ENCODE measurements at places on chromosomes 12 and 14. TPM values are rescaled to one million over a fixed set of nuclear protein-coding genes. Genes with fewer than 3 reads are reported as not detected.

DNA sequence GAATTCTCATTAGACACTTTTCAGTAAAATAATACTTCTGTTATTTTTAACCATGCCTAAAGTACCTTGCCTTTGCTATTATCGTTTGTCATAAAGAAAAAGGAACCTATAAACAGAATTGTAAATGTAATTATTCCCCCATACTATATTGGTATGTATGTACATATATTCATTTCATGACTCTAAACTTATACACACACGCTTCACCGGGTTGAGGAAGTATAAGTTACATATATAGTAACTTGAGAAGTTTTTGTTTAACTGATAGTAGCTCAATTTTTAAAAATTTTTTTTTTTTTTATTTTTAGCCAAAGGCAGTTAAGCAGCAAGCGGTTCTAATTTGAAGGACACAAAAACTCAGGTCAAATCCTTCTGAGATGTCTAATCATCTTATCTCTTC lies 107.6 kb downstream of the PLEKHG7 start:
- peaks cover 16% of the 10 kb centered on the region for H3K36me3 ChIP-seq
- no peaks in the 10 kb centered on the region for H3K27me3 ChIP-seq

DNA sequence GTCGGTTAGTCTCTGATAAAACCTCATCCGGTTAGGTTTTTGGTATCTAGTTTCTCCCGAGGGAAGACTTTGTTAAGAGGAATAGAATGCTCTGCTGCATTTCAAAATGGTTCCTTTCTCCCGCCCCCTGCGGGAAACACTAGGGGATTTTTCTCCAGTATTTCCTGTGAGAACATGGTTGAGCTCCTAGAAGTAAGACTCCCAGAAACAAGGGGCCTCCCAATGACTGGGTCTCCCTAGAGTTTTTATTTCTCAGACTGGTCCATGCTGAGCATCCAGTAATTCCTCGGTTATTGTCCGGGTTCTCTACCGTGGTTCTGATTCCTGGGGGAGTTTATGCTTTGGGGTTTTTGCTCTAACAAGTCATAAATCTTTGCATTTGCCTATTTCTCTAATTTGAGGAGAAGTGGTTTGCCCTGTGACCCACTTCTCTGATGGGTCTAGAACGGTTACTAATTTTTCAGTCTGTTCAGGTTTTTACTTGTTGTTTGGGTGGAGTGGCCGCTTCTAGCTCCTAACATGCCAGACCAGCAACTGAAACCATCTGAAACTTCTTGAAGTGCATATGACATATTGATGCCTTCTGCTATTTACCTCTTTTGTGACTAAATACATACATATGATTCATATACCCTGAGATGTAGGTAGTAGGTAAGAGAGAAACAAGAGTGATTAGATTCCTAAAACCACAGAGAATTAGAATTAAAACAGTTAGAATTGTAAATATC lies 25.1 kb downstream of the TESPA1 start:
- H3K4me1 ChIP-seq: peaks cover 11% of the 10 kb centered on the region

- H3K4me3 ChIP-seq: no peak overlapping the region
- no peaks in the 10 kb centered on the region for H3K4me1 ChIP-seq
Observed at GRCh38 chr14:35932136-35932535, 106.0 kb downstream of the BRMS1L start.

GRCh38 chr12:66713984-66714383 lies 35.1 kb upstream of the GRIP1 start:
- H3K27me3 ChIP-seq: no peaks in the 10 kb centered on the region
- peaks cover 21% of the 10 kb centered on the region for H3K4me1 ChIP-seq
- peak overlapping the region; percentile 40 for H3K4me3 ChIP-seq

DNA sequence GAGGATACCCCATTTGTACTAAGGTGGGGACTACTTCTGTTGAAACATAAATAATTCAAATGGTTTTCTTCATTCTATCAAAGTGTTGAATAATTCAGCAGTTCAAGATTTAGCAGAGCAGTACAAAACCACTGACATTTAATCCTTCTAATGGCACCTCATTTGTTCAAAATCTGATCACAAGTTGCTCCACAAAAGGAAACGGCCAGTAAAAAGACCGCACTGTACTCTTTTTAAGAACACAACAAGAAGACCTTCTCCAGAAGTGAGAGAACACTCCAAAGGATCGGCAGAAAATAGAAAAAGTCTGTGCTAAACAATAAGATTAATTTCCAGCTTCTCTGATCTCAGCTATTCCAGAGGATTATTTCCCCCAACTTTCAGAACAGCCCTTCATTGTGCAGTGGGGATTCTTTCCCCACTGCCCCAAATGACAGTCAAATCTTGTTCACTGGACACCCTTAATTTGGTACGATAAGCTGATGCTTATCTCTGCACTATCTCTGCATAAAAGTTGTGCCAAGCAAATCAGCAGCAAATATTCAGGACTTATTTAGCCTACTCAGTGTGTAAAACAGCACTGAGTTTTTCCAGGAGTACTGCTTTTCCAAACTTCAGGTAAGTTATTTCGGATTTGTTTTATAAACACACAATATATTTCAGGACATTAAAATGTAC lies 5.2 kb downstream of the MPHOSPH9 start:
- H3K4me3 ChIP-seq: no peak overlapping the region
- H3K27me3 ChIP-seq: no peaks in the 10 kb centered on the region

- no peaks in the 10 kb centered on the region for H3K36me3 ChIP-seq
- H3K4me1 ChIP-seq: peaks cover 11% of the 10 kb centered on the region
- H3K27ac ChIP-seq: no peak overlapping the region
- no peak overlapping the region for H3K4me3 ChIP-seq
Observed at GRCh38 chr12:132617822-132618682, 524 bp upstream of the P2RX2 start.

GRCh38 chr12:100229036-100229635 lies 28.5 kb downstream of the ACTR6 start:
- no peaks in the 10 kb centered on the region for H3K4me1 ChIP-seq
- no peak overlapping the region for H3K27ac ChIP-seq

GRCh38 chr12:123550700-123551099 lies 17.2 kb upstream of the RILPL1 start:
- no peak overlapping the region for H3K27ac ChIP-seq
- no peak overlapping the region for H3K4me3 ChIP-seq
- DNase-seq: no peak
- no peaks in the 10 kb centered on the region for H3K4me1 ChIP-seq
- no peaks in the 10 kb centered on the region for H3K27me3 ChIP-seq

- H3K27ac ChIP-seq: no peak overlapping the region
- peaks cover 29% of the 10 kb centered on the region for H3K4me1 ChIP-seq
- H3K36me3 ChIP-seq: no peaks in the 10 kb centered on the region
- DNase-seq: no peak
- no peaks in the 10 kb centered on the region for H3K27me3 ChIP-seq
Observed at GRCh38 chr14:95260537-95261361, 59.0 kb downstream of the CLMN start.

DNA sequence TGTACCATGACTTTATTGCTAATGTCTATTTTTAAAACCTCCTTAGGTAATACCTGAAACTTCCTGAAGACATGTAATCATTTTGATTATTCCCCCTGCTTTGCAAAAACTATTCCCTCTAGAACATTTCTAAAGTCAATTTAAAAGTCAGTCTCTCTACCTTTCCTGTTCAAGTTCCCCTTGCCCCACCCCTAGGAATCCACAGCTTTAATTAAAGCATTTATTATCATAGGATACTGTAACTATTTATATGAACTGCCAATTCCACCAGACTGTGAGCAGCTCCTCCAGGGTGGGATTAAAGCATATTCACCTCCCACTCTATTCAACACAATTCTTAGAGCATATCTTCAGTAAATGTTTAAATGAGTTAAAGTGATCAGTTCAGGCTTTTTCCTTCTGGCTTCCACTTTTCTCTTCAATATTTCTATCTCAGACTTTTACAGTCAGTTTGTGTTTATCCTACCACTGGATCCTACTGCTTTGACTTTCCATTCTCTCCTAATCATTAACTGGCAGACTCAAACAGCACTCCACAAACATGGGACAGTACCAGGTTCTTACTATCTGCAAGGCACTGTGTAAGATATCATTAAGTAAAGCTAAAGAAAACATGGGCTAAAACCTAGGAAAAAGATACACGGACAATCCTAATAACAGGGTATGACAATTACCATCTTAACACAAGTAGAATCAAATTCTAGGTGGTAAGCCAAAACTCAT lies 39.1 kb downstream of the PTPN21 start:
- H3K4me3 ChIP-seq: no peak overlapping the region
- H3K36me3 ChIP-seq: no peaks in the 10 kb centered on the region
- no peak for DNase-seq
- H3K27ac ChIP-seq: no peak overlapping the region

- no peaks in the 10 kb centered on the region for H3K27me3 ChIP-seq
- no peaks in the 10 kb centered on the region for H3K4me1 ChIP-seq
- H3K4me3 ChIP-seq: no peak overlapping the region
- DNase-seq: no peak
Observed at GRCh38 chr12:32788405-32788804, 32.7 kb upstream of the YARS2 start.

DNA sequence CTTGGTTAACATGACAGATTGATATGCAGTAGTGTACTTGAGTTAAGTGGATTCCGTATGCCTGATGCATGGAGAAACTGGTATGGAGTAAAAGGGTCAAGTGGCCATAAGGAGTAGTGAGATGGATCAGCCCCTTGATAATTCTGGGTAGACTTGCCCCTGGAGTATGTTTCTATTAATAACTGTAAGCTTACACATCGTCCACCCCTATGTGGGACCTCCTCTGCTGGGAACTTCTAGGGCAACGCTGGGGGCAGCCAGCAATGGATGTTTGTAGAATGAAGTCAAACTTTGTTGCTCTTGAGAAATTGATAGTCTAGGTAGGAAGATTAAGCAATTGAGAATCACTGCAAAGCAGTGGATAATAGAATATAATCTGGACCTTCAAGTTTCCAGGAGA lies 3.5 kb downstream of the C12orf75 start:
- no peaks in the 10 kb centered on the region for H3K36me3 ChIP-seq
- no peak for DNase-seq
- H3K4me3 ChIP-seq: no peak overlapping the region
- H3K4me1 ChIP-seq: peaks cover 29% of the 10 kb centered on the region
- H3K27me3 ChIP-seq: no peaks in the 10 kb centered on the region

- no peak overlapping the region for H3K27ac ChIP-seq
- H3K27me3 ChIP-seq: no peaks in the 10 kb centered on the region
- no peaks in the 10 kb centered on the region for H3K36me3 ChIP-seq
- no peaks in the 10 kb centered on the region for H3K4me1 ChIP-seq
Observed at GRCh38 chr12:80162177-80162576, 62.8 kb downstream of the OTOGL start.

ARF6 gene
- 135 TPM for total RNA-seq

LBHD2 gene
- total RNA-seq: not detected

SLC24A4 gene
- total RNA-seq: not detected

SERPINA4 gene
- not detected for total RNA-seq

CEP170B gene
- total RNA-seq: 0.59 TPM

TCL1B gene
- 5.5 TPM for total RNA-seq
